ENCODE measurements at places on chromosomes 4 and X. TPM values are rescaled to one million over a fixed set of nuclear protein-coding genes. Genes with fewer than 3 reads are reported as not detected.

Gene GATA1
- not detected for total RNA-seq

DNA sequence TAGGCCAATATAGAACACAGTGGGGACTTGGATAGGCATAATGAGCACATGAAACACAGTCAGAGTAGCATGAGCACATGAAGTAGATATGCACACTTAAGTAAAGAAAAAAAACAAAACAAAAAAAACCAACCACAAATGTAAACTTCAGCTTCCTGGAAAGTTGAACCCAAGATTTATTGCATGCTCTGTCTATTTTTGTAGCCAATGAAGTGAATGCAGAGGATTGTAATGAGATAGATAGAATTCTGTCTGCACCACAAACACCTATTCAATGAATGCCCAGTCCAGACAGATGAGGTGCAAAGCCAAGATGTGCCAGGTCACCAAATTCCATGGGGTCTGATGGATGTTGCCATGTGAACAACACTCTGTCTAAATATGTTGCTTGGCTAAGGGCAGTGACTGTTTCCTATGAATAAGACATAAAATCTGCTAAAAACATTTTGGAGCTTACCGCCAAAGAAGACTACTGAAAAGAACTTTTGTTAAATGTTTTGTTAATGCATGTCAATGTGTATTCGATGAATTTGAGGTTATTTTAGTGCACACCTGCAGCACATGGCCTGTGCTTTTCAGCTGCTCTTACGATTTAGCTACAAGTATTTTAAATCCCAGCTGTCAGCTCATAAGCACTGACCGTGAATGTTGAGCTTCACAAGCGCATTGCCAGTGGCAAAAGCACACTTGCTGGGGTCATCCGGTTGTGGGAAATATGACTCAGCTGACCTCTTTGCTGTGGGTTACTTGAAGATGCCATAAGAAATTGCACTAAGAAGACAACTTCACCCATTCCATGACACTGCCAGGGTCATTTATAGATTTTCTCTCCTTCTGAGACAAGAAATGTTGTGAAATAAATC, 374.8 kb upstream of the GNPDA2 start:
- DNase-seq: no peak
- no peak overlapping the region for H3K4me3 ChIP-seq
- H3K27me3 ChIP-seq: no peaks in the 10 kb centered on the region
- no peaks in the 10 kb centered on the region for H3K36me3 ChIP-seq

- H3K4me1 ChIP-seq: peaks cover 28% of the 10 kb centered on the region
- no peaks in the 10 kb centered on the region for H3K27me3 ChIP-seq
- no peaks in the 10 kb centered on the region for H3K36me3 ChIP-seq
- no peak for DNase-seq
Observed at GRCh38 chr4:125317525-125317877, 2.7 kb downstream of the FAT4 start.

Gene TLL1
- total RNA-seq: 3.6 TPM

GRCh38 chr4:17565846-17566245, 11.2 kb upstream of the LAP3 start:
- DNase-seq: no peak
- H3K27me3 ChIP-seq: no peaks in the 10 kb centered on the region
- H3K4me3 ChIP-seq: no peak overlapping the region

Gene PRR32
- total RNA-seq: not detected

DNA sequence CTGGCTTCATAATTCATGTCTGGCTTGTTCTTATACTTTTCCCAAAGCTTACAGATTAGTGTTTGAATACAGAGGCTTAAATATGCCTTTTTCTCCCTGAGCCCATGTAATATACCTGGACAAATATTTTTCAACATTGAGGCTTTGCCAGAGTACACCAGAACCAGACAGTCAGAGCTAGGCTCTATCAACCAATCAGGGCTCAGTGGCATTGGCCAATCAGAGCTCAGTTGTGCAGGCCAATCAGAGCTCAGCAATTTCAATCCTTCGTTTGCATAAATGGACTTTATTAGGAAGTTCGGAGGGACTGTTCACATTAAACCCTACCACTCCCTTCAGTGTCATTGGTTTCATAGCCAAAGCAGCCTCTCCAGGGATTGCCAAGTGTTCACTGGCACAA, 51.2 kb upstream of the TMSB15B start:
- no peak overlapping the region for H3K27ac ChIP-seq
- no peaks in the 10 kb centered on the region for H3K4me1 ChIP-seq
- H3K36me3 ChIP-seq: no peaks in the 10 kb centered on the region
- DNase-seq: no peak
- H3K4me3 ChIP-seq: no peak overlapping the region

GRCh38 chr4:102825261-102826091, 1.9 kb downstream of the UBE2D3 start:
- no peaks in the 10 kb centered on the region for H3K36me3 ChIP-seq
- H3K4me1 ChIP-seq: peaks cover 54% of the 10 kb centered on the region
- peak overlapping the region; percentile 100 for H3K27ac ChIP-seq
- no peaks in the 10 kb centered on the region for H3K27me3 ChIP-seq

- H3K27ac ChIP-seq: peak overlapping the region; percentile 40
- no peaks in the 10 kb centered on the region for H3K36me3 ChIP-seq
- H3K4me3 ChIP-seq: no peak overlapping the region
- DNase-seq: no peak
Observed at GRCh38 chrX:21926527-21927278, 13.8 kb upstream of the SMS start.

DNA sequence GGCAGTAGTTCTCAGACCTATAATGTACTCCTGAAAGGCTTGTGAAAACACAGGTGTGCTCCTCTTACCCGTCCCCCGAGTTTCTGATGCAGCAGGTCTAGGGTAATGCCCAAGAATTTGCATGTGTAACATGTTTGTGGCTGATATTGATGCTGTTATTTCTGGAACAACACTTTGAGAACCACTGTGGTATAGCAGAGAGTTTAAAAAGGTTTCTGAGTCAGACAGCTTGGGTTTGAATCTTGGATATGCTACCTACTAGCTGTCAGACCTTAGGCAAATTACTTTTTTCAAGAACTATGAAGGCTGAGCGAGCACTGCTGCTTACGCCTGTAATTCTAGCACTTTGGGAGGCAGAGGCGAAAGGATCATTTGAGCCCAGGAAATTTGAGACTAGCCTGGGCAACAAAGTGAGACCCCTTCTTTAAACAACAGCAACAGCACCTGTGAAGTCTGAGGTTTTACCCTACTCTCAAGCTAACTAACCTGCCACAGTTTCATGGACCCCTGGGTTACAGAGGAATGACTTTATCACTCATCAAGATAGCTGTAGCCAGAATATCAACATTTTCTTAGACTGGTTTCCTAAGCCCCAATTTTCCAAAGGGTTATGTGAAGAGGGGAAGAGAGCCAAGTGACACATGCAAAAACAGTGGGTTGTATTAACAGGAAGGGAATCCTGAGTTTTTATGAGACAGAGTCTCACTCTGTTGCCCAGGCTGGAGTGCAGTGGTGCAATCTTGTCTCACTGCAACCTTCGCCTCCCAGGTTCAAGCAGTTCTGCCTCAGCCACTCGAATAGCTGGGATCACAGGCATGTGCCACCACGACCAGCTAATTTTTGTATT, 5.1 kb downstream of the AFF1 start:
- peaks cover 82% of the 10 kb centered on the region for H3K4me1 ChIP-seq
- DNase-seq: no peak
- H3K27me3 ChIP-seq: no peaks in the 10 kb centered on the region

Gene MAGEC2
- not detected for total RNA-seq

Gene GPR34
- 4.9 TPM for total RNA-seq

DNA sequence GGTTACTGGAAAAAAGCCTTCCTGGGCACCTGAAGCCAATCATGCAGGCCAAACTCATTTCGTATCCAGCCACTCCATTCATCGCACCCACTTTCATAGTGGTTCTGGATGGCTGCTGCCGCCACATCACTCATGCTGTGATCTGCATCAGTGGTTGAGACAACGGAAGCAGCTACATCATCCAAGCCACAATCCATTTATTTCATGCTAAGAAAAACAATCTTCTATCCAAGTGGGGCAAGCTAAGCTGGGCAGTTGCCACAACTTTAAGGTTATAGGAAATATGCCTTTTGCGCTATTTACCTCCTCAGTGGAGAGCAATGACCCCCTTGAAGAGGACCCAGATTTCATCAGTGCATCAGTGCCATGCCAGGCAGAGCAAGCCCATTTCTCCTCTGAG, 124.6 kb downstream of the GRIA3 start:
- no peak overlapping the region for H3K27ac ChIP-seq
- no peak for DNase-seq
- H3K36me3 ChIP-seq: no peaks in the 10 kb centered on the region
- H3K4me1 ChIP-seq: no peaks in the 10 kb centered on the region

Gene PCDH11X
- total RNA-seq: under 0.01 TPM

Gene CTAG2
- total RNA-seq: not detected

DNA sequence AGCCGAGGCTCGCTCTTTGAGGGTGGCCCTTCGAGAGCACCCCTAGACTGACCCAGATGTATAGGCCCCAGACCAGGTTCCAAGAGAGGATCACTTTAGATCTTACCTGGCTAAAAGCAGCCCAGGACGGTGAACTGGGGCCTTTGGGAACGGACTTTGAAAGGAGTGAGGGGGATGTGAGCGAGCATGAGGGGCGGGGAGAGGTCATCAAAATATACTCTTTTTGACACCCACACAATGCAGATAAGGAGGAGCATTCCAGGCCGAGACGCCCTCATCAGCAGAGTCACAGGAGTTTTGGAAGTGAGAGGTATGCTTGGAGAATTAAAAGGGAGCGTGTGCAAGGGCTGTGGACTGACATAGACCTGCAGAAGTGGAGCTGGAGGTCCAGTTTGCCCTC, 528 bp downstream of the NSDHL start:
- H3K27ac ChIP-seq: peak overlapping the region; percentile 56
- no peaks in the 10 kb centered on the region for H3K27me3 ChIP-seq
- no peak for DNase-seq
- H3K36me3 ChIP-seq: no peaks in the 10 kb centered on the region

DNA sequence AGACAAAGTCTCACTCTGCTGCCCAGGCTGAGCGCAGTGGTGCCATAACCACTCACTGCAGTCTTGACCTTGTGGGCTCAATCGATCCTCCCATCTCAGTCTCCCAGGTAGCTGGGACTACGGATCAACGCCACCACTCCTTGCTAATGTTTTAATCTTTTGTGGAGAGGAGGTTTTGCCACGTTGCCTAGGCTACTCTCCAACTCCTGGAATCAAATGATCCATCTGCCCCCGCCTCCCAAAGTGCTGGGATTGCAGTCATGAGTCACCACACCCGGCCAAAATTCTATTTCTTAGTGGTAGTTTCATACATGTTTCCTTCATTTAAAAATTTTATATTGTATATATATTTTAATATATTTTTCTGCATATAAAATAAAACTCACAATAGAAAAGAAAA, 125.8 kb upstream of the CLNK start:
- H3K36me3 ChIP-seq: no peaks in the 10 kb centered on the region
- H3K4me1 ChIP-seq: no peaks in the 10 kb centered on the region
- no peak for DNase-seq
- no peaks in the 10 kb centered on the region for H3K27me3 ChIP-seq

Gene VGLL1
- 1.0 TPM for total RNA-seq

- H3K36me3 ChIP-seq: no peaks in the 10 kb centered on the region
- DNase-seq: no peak
- no peak overlapping the region for H3K4me3 ChIP-seq
Observed at GRCh38 chrX:131332331-131332730, 43.2 kb upstream of the IGSF1 start.

GRCh38 chr4:6189511-6189910, 10.8 kb downstream of the JAKMIP1 start:
- no peak for DNase-seq
- H3K27ac ChIP-seq: no peak overlapping the region
- no peaks in the 10 kb centered on the region for H3K36me3 ChIP-seq
- H3K27me3 ChIP-seq: no peaks in the 10 kb centered on the region
- no peaks in the 10 kb centered on the region for H3K4me1 ChIP-seq

Gene MAGEA2B
- total RNA-seq: not detected

Gene NOX1
- total RNA-seq: not detected

DNA sequence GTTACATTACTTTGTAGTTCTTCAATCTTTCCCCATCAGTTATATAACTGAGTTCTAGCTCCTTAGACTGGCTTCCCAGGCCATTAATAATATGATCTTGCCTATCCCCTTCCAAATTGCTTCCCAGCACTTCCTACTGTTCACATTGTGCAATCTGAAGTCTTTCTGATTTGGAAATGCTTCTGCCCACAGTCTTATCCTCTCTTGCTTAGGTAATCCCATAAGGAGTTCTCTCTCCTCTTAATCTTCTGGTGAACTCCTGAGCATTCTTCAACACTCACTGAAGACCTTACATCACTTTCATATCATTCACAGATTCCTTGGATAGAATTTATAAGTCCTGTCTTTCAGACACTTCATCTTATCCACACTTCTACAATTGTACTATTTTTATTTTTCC, 132.7 kb upstream of the TTC29 start:
- H3K4me3 ChIP-seq: no peak overlapping the region
- H3K27me3 ChIP-seq: no peaks in the 10 kb centered on the region
- H3K36me3 ChIP-seq: no peaks in the 10 kb centered on the region
- DNase-seq: no peak

- H3K4me1 ChIP-seq: no peaks in the 10 kb centered on the region
- no peaks in the 10 kb centered on the region for H3K36me3 ChIP-seq
- no peaks in the 10 kb centered on the region for H3K27me3 ChIP-seq
- DNase-seq: no peak
- no peak overlapping the region for H3K4me3 ChIP-seq
Observed at GRCh38 chr4:152132776-152133175, 372.0 kb upstream of the GATB start.

Gene LNX1
- 17.1 TPM for total RNA-seq

DNA sequence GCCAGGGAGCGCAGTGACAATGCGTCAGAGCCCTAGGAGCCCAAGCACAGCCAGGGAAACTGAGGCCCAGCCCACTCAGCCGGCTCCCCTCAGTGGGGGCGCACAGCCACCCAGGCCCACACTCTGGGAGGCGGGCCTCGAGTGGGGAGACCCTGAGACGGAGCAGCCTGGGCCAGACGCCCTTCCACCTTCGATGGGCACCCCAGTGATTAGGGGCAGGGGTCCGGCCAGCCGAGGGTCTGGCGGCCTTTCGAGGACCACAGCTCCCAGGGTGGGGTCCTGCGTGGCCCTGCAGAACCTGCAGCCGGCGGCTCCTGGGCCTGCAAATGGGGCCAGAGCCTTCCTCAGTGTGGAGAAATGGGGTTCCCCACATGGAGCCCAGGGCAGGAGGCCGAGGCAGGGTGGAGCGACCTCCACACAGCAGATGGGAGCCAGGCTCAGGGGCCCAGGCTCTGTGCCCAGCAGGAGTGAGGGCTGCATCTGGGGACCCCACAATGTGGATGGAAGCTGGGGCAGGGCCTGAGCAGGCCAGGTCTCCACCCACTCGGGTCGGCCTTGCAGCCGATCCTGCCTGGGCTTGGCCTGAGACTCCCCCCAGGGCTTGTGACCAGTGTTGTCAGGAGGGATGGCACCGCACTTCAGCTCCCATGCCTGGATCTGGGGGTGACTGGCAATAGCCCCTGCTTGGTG, 5.0 kb downstream of the HGFAC start:
- DNase-seq: no peak
- no peaks in the 10 kb centered on the region for H3K36me3 ChIP-seq
- H3K27me3 ChIP-seq: no peaks in the 10 kb centered on the region
- H3K4me1 ChIP-seq: peaks cover 12% of the 10 kb centered on the region
- no peak overlapping the region for H3K4me3 ChIP-seq
- H3K27ac ChIP-seq: no peak overlapping the region

Gene KLF8
- total RNA-seq: 2.9 TPM

GRCh38 chr4:5424211-5424610, 284.1 kb downstream of the EVC2 start:
- H3K4me3 ChIP-seq: no peak overlapping the region
- no peaks in the 10 kb centered on the region for H3K36me3 ChIP-seq
- no peak for DNase-seq
- H3K4me1 ChIP-seq: no peaks in the 10 kb centered on the region
- no peak overlapping the region for H3K27ac ChIP-seq

- no peak overlapping the region for H3K4me3 ChIP-seq
- H3K27ac ChIP-seq: no peak overlapping the region
- no peaks in the 10 kb centered on the region for H3K27me3 ChIP-seq
- DNase-seq: no peak
- peaks cover 2% of the 10 kb centered on the region for H3K36me3 ChIP-seq
Observed at GRCh38 chr4:87461281-87461700, 38.9 kb downstream of the NUDT9 start.

Measured in body of pancreas (tissue), 4 donors.